ENCODE measurements at places on chromosomes 12 and 14.

GRCh38 chr14:30751646-30752416 is 122.5 kb upstream of the COCH start:
- DNase-seq = no peak

DNA sequence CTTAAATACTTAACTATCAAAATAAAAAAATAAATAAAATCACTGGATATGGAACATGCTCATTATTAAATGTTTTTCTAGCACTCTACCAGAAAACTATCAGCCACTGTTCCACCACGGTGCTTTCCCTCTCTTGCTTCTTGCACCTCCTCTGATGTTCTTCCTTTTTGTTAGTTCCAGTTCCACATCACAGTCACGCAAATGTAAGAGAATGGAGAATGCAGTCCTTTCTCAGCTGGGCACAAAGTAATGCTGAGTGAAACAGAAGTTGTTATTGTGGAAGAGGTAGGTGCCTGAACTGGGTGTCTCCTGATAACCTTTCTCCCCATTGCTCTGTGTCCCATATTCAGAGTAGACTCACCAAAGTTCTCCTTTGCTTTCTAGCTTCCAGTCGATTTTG is 1116.9 kb upstream of the TMEM132C start:
- no peak for DNase-seq

GRCh38 chr14:54890788-54891187 is 11.8 kb downstream of the GCH1 start:
- no peak for DNase-seq

GRCh38 chr14:67207810-67208209 is 18.6 kb downstream of the GARIN2 start:
- DNase-seq = no peak

DNA sequence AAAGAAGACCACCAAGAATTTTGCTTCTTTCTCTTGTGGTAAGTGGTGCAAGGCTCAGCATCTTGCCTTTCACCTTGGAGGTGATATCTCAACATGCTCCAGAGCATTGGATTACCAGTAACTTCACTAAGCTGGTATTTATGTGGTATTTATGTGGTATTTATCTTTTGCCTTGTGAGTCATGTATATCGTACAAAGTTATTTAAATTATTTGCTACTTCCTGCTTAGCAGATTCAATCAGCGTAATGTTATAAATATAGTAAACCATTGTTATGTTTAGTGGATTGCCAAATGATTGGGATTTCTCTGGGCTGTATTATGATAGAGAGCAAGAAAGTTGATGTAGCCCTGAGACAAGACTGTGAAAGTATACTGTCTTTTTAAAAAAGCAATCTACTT is 366.4 kb downstream of the IPO8 start:
- no peak for DNase-seq

GRCh38 chr12:15996254-15996653 is 85.1 kb downstream of the DERA start:
- DNase-seq = no peak

DNA sequence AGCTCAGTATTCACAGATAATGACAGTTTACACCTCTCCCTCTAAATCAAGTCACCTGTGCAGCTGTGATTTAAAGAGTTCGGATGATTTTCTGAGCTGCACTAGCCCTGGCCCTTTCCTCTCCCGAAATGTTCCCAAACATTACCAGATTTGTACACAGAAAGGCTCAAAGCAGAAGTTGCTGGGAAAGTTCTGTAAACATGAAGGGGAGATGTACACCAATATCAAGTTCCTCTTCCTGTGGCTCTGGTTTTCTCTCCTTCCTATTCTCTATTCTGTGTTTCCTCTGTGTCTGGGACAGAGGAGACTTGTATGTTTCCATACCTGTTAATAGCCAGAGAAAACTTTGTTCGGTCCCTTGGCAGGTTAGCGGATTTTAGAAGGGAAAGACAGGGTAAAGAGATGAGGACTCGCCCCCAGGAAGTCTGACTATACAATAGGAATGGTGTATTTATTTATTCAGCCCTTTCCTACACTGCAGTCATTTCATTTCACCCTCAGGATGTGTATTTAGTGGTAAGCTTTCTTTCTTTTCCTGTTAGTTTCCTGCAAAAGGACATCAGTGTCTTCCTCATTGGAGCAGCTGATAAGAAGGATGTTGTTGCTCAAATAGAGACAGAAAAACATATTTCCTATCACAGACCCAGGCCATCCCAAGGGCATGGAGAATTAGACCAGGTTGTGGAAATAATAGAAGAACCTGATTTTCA is 7.6 kb upstream of the NUMB start:
- no peak for DNase-seq

DNA sequence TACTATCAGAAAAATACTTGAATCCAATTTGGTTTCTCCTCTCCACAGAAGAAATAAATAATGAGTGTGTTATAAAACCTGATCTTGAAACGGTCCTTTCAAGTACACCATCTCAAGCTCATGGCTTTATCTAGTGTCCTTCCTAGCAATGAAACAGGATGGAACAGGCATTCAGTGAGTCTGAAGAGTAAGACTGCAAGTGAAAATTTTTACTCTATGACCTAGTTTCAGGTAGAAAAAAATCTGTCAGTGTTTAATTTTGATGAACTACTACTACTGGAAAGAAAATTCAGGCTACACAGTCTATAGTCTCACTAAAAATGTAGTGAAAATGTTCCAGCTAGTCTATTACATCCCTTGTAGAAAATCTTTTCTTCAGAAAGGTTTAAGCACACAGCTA is 7.7 kb downstream of the CBX5 start:
- no peak for DNase-seq

DNA sequence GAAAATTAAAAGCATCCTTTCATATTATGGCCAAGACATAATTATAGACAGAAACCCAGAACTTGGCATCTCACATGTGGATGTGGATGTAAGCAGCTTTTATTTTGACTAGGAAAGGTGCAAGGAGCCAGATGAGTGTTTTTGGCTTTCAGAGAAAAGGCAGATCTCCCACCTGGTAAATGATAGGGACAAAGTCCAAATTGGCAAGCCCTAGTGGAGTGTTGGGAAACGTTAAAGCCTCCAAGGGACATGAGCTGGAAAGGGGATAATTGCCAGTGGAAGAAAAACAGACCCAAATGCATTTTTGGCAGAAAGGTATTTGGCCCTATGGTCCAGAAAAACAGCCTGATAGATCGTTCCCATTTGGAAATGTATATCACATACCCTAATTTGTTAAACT is 60.1 kb downstream of the KLHL28 start:
- DNase-seq = no peak

- no peak for DNase-seq
These were observed 37.0 kb upstream of the PPFIBP1 start for GRCh38 chr12:27486961-27487360.

GRCh38 chr14:33945210-33946088 is 5.4 kb downstream of the EGLN3 start:
- DNase-seq = no peak

DNA sequence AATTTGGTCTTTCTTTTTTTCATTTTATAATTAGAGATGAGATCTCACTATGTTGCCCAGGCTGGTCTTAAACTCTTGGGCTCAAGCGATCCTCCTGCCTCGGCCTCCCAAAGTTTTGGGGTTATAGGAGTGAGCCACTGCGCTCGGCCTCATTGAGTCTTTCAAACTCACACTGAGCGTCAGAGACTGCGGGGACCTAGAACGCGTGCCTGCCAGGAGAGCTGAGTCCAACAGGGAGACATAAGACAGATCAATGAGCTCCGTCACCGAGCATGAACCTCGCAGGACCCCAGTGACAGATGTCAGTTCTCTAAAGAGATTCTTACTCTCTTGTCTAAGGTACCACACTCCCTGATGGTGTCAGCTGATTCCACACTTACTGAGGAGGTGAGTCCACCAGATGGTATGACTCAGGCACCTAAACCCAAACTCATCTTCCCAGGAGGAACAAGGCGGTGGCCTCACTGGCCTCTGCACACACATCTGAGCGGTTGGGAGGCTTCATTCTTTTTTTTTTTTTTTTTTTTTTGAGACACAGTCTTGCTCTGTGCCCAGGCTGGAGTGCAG is 58.9 kb downstream of the CCDC88C start:
- no peak for DNase-seq

DNA sequence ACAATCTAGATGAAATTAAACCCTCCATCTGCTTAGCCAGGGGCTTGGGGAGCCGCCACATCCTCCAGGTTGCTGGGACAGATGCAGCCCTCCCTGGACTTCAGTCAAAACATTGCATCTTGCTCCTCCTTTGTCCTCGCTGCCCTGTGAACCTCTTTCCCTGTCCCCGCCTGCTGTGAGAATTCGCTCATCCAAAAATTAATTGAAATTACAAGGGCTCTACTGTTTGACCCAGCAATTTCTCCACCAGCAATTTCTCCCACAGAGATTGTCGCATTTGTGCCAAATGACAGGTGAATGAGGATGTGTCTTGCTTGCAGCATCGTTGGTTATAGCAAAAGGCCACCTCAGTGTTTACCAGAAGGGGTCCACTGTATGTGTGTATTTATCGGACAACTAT is 5.0 kb upstream of the POP5 start:
- no peak for DNase-seq

DNA sequence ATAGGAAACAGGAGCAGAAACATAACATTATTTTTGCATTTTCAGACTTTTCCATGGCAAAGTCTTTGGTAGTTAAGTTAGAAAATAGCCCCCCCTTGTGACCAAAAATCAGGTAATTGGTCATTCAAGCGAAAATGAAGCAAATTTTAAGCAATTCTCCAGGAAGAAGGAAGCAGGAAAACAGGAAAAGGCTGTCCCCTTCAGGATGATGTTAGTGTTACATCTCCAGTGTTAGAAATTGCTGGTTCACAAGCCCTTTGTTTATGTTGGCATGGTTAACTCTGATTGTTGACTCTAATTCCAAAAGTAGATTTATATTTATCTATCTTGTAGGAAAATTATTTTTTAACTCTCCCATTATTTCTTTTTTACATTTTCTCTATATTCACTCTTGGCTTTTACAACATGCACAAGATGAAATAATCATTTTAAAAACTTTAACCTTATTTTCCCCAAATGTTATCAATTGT is 18.8 kb upstream of the GAS2L3 start:
- no peak for DNase-seq

DNA sequence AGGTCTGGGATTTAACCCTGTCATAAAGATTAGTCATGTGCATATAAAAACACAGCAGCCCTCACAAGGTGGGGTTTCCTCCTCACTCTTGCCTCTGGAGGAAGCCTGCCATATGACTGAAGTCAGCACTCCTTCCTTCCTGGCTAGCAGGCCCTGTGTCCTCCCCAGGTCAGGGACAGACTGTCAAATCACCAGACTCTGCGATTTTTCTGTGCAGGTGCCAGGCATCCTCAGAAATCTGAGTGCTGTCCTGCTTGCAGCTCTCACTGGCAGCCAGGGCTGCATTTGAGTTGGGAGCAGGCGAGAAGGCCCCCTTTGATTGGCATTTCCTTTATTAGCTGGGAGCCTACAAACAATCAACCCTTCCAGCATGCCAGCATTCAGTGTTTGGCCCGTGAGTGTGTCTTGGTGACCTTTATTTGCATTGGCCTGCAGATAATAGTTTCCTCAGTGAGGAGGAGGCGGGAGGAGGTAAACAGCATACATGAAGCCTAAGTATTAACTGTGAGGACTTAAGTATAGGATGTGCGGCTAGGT is 183.8 kb upstream of the ARHGAP5 start:
- DNase-seq = no peak

GRCh38 chr12:82723093-82723492 is 36.4 kb downstream of the TMTC2 start:
- no peak for DNase-seq

- DNase-seq = no peak
These were observed 5.3 kb downstream of the OR4N5 start for GRCh38 chr14:20143911-20144310.

Measured in liver (tissue), 10 donors.